ENCODE measurements at places on chromosomes 16 and 17.

DNA sequence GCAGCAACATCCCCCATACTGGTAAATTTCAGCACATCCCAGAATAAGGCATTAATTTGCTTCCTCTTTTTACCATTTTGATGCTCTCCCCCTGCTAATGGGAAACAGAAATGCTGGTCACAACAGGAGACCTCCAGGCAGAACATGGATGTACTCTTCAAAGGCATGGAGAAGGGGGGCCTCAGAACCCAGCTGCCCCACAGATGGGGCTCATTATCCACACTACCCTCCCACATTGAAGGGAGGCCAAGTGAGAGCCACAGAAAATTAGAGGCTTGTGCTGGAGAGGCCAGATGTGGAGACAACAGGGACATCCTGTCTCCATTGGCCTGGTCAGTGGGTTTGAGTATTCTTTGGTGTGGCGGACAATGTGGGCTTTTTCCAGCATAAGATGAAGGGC lies 150.1 kb upstream of the CDH11 start:
- no peak for DNase-seq

DNA sequence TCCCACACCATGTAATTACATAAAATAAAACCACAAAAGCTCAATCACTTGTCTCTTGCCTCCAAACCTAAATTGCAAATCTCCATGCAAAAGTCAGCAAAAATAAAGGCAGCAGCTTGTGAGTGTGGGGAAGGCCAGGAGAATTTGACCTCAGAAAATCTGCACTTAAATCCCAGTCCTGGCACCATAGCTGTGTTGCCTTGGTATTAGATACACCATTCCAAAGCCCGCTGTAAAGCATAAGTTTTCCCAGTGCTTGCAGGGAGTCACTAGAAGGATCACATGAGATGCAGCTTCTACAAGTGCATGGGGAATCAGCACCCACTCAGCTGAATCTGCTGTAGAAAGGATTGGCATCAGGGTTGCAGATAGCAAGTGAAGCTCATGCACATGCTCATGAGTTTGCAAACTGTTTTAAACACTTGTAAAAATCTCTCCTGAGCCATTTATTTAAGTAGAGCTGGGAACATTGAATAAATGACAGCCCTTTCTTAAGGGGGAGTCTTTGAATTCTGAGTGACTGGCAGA lies 495.0 kb upstream of the HSBP1 start:
- DNase-seq, result no peak

GRCh38 chr17:64398320-64398719 lies 7.7 kb upstream of the PECAM1 start:
- no peak for DNase-seq

- DNase-seq, result no peak
These were observed 72.0 kb upstream of the KSR1 start for GRCh38 chr17:27384261-27384701.

DNA sequence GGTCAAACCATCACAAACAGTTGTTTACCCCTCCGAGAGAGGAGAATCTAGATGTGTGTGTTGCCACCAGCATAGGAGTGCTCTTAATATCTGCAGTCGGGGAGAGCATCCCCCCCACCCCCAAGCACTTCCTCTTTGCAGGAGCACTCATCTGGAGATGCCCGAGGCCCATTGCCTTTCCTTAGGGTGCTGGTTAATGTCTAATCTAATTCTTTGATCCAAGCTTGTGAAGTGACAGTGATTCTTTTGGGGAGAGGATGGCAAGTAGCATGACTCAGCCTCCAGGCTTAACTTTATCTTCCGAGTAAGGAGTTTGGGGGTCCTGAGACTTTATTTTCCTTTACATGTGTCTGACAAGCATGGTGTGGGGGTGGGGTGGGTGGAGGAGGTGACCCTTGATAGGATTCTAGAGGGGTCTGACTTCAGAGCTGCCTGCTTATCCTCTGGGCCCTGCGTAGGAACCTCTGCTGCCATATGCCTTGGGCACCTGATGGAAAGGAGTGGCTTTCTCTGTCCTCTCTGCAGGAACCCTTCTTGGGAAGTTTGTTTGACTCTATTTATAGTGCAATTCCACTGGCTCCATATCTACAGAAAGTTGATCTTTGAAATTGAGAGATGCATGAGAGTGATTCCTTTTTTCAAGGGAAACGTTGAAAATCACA lies 207.1 kb downstream of the SPECC1 start:
- DNase-seq, result no peak

GRCh38 chr17:59377410-59377809 lies 46.0 kb downstream of the YPEL2 start:
- DNase-seq, result no peak

DNA sequence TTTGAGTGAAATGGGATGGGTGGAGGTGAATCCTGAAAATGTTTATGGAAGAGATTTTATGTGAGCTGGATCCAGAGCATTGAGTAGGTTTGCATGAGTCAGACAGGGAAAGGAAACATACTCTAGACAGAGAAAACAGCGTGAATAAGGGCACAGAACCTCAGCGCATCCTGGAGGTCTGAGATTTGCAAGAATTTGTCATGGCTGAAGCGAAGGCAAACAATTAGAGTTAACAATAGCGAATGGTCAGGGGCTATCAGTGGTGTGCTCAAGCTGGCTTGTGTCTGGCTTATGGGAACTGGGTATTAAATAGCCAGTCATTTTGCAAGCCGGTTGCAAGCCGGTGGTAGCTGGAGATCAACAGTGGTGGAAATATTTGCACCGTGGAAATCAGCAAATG lies 36.4 kb downstream of the MAP2K6 start:
- no peak for DNase-seq

DNA sequence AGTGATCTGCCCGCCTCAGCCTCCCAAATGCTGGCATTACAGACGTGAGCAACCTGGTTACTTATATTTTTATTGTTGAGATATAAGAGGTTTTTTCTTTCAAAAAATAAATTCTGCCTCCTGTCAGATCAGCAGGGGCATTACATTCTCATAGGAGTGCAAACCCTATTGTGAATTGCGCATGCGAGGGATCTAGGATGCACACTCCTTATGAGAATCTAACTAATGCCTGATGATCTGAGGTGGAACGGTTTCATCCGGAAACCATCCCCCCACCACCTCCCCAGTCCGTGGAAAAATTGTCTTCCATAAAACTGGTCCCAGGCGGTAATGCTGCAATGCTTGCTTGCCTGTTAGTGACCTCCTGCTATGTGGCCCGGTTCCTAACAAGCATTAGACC lies 7.5 kb upstream of the CNEP1R1 start:
- DNase-seq, result no peak

DNA sequence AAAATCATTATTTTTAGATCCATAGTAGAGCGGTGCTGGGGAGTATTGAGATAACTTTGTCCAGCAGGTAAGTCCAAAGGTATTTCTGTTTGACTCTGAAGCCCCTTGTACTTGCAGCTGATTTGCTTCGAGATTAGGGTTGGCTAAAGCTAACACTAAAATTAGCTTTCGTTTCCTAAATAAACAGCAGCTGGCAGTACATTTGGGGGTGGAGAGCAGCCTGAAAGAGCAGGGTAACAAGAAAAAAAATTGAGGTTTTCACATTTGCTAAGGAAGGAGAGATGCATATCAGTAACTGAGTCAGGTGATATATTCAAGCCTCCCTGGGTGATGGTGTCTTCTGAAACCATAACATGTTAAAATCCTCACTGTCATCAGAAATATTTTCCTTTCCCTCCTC lies 37.4 kb upstream of the TMC5 start:
- DNase-seq, result no peak

DNA sequence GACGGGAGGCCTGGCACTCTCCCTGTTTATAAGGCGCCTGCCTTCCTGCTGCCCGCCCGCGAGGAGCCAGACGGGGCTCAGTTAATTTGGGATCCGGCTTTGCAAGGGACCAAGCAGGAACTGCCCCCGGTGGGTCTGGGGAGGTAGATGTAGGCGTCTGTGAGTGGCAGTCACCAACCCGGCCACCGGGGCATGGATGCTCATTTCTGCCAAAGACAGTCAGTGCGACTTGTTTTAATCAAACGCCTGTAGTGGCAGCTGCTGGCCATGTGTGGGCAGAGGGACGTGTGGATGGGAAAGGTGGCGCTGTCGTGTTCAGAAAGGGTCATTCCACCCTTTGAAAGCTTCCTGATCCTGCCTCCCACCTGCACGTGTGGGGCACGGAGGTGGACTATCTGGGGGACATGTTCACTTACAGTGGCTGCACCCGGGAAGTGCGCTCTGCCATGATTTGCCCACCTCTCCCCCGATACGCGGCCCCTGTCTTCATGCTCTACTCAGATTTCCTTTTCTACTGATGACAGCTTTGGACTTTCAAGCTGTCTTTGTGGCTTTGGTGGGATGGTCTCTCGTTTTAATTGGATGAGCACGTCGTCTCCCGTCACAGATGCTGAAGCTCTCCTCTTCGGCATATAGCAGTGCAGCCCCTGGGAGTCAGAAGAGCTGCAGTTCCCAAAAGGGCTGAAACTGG lies 60.3 kb upstream of the CIBAR2 start:
- peak; percentile 82 for DNase-seq

DNA sequence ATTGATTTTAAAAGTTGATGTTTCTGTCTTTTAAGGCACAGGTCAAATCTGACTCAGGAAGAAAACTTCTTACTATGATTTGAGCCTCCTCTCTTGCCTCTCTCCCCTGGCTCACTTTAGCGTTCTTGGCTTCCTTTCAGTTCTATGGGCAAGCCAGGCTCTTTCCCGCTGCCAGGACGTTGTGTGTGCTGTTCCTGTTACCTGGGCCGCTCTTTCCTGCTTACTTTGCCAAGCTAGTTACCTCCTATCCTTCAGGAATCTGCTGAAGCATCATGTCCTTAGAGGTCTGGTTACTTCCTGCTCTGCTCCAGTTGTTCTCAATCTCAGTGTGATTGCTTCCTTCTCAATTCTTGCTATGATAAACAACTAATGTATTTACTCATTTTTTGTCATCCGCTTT lies 1108.5 kb upstream of the EEF2KMT start:
- DNase-seq, result no peak

DNA sequence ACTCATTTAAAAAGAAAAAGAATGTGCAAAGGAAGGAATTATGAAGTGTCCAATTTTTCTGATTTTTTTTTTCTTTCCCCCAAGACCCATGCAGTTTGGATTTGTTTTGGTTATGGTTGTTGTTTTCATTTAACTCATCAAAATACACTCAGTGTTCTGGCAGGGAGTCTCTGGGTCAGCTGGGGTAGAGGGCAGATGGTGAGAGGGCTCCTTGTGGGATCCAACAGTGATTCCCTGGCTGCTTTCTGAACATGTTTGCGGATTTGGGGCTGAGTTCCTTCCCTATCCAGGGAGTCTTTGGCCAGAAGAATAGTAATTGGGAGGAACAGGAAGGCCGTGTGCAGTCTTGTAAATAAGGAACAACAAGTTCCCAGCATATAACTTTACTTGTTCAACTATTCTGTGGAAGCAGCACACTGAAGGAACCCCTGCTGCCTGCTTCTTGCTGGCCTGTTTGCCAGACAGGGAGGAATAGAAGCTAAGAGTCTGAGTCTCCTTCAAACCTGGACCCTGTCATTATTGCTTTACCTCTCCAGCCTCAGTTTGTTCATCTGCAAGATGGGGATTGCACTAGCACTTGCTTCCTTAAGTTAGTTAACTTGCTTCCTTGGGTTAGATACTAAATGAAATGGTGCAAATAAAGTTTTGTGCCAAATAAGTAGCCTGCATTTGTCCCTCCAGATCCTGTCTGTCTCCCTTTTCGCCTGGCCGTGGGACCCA lies 32.1 kb downstream of the C17orf67 start:
- DNase-seq, result no peak

- DNase-seq, result no peak
These were observed 163.3 kb downstream of the HS3ST4 start for GRCh38 chr16:25855063-25855462.

GRCh38 chr16:68951991-68952877 lies 108.9 kb downstream of the TANGO6 start:
- DNase-seq, result no peak

- no peak for DNase-seq
These were observed 641 bp downstream of the COG8 start for GRCh38 chr16:69338557-69339288.

- DNase-seq, result no peak
These were observed 12.4 kb downstream of the CSF3 start for GRCh38 chr17:40027614-40028012.

GRCh38 chr17:62621223-62621622 lies 6.2 kb upstream of the MRC2 start:
- DNase-seq, result no peak

GRCh38 chr16:74271872-74272271 lies 24.7 kb upstream of the PSMD7 start:
- DNase-seq, result no peak

DNA sequence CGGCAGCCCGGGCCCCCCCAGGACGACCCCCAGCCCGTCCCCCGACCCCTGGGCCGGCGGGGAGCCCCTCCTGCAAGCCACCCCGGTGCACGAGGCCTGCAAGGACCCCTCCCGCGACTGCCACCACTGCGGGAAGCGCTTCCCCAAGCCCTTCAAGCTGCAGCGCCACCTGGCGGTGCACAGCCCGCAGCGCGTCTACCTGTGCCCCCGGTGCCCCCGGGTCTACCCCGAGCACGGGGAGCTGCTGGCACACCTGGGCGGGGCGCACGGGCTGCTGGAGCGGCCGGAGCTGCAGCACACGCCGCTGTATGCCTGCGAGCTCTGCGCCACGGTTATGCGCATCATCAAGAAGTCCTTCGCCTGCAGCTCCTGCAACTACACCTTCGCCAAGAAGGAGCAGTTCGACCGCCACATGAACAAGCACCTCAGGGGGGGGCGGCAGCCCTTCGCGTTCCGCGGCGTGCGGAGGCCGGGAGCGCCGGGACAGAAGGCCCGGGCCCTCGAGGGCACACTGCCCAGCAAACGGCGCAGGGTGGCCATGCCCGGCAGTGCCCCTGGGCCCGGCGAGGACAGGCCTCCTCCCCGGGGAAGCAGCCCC lies 15.6 kb upstream of the ZFPM1 start:
- peak; percentile 81 for DNase-seq

GRCh38 chr17:74325743-74326379 lies at the start of gene KIF19:
Gene KIF19, plus strand, starts transcription at chr17:74326226. Its CDS starts 124 bp downstream, at chr17:74326350.
- DNase-seq, result peak; percentile 67

GRCh38 chr17:56891751-56892150 lies 22.1 kb downstream of the TRIM25 start:
- DNase-seq, result peak; percentile 39

DNA sequence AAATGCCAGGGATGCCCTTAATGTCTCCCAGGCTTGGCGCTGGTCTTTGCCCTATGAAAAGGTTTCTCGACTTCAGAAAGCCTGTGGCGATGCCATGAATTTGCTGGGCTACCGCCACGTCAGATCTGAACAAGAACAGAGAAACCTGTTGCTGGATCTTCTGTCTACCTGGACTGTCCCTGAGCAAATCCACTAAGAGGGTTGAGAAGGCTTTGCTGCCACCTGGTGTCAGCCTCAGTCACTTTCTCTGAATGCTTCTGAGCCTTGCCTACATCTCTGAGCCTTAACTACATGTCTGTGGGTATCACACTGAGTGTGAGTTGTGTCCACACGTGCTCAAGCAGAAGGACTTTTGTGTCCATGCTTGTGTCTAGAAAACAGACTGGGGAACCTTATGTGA lies 11.4 kb downstream of the CHST4 start:
- DNase-seq, result peak; percentile 21

GRCh38 chr17:67520252-67520906 lies 143.3 kb downstream of the PITPNC1 start:
- no peak for DNase-seq

DNA sequence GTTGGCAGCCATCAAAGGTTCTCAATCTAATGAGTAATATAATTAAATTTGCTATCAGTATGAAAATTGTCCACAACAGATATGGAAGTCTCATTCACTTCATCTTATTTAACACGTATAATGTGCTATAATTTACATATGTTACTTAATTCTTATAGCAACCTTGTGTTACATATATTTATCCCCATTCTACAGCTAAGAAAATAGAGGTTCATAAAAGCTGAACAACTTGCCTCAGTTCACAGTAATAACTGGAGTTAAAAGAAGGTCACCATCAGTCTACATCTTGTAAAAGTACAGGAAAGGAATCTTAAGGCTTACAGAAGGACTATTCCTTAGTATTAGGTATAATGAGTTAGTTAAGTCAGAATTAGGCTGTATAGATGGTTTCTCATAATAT lies 27.9 kb downstream of the STXBP4 start:
- DNase-seq, result no peak
